H7 (cell line): ENCODE measurements at places on chromosomes 12 and 14.

GRCh38 chr12:58906917-58907316 lies 13.4 kb downstream of the LRIG3 start:
- no peak for DNase-seq

DNA sequence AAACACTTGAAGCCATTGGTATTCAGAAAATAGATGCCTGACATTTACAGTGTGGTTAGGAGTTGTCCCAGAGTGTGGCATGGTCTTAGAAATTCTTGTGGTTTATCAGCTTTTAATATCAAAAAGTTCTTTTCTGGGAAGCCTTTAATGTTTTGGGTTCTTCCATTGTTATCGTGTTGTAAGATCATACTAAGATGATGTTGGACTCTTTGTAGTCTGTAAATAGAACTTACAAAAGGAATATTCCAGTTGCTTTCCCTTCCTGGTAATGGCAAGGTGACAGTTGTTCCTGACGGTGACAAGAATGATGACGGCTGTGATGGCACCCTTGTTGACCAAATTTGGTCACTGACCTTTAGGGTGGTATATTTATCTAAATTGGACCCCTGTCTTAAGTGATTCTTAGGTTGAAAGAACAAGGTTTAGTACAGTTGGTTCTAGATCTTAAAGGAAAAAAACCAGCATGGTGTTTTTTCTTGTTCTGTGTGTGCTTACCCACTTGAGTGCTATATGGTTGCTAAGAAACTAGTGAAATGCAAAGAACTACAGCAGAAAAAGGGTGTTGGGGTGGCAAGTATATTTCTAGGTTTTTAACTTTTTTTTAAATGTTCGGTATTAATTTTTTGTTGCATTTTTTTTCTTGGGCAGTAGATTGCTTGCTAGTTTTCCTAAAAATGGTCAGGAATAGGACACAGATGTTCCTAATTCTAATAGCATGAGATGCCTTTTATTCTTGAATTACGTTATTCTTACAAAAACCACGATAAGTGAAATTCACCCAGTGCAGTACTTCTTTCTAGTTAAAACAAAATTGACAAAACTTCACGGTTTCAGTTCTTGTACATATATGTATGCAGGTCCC lies 2.1 kb downstream of the ATP2A2 start:
- no peak for DNase-seq

GRCh38 chr12:105741786-105742566 lies 396.8 kb downstream of the NUAK1 start:
- DNase-seq: no peak

DNA sequence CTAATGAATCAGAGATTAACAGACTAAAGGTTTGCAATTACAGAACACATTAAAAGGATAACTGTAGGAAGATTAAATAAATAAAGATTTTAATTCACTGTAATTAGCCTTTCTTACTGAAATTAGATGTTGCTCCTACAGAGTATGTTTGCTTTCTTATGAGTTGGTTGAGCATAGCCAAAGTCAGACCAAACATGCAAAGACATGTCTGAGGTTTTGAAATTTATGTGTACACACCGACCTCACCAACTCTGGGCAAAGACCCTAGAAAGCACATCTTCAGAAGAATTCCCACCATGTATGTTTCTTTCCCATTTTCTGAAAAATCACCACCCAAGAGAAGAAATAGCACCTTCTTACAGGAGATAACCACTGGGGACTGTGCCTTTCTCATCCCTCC lies 159.2 kb downstream of the PAX9 start:
- no peak for DNase-seq

DNA sequence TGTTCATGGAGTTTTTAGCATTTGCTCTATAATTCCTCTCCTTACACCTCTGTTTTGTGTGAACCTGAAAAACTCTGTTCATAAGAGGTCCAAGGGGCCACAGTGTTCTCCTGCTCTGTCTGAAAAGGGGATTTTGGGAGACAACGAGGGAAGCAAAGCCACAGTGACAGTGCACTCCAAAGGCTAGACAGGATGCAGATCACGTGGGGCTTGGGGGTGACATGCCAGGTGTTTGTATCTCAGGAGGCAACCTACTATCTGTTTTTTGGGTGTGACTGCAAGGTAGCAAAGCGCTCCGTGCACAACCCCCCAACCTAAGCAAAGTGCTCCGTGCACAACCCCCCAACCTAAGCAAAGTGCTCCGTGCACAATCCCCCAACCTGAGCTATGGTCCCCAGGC lies 5.1 kb upstream of the CHD4 start:
- DNase-seq: no peak

DNA sequence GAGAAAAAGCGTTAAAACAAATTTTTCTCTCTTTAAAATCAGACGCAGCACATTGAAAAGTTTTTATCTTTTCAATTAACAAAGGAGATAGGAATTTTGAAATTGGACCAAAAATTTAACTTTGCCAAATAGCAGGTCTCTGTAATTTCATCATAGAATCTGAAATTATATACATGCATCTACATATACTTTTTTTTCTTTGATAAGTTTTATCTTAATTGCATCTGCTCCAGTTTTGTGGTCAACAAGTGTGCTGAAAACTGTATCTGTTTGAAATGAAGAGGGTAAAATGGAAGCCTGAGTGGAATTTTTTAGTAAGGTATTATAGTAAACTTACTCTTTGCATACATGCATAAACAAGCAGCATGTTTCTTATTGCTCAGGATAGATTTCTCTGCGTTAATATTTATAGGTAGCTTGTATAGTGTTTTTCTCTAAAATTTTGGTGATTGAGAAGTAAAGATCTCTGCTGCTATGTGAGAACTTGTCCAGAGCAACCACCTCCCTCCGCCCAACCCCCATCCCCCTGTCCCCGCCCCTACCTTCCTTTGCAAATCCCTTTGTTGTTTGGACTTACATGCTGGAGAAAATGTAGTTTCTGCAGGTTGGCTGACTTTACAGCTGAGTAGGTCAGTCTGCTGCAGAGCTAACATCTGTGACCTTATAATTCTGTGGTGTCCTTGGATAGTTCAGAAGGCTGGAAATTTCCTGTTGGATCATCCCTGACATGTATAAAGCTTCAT lies 64.6 kb downstream of the VRK1 start:
- peak; percentile 52 for DNase-seq

DNA sequence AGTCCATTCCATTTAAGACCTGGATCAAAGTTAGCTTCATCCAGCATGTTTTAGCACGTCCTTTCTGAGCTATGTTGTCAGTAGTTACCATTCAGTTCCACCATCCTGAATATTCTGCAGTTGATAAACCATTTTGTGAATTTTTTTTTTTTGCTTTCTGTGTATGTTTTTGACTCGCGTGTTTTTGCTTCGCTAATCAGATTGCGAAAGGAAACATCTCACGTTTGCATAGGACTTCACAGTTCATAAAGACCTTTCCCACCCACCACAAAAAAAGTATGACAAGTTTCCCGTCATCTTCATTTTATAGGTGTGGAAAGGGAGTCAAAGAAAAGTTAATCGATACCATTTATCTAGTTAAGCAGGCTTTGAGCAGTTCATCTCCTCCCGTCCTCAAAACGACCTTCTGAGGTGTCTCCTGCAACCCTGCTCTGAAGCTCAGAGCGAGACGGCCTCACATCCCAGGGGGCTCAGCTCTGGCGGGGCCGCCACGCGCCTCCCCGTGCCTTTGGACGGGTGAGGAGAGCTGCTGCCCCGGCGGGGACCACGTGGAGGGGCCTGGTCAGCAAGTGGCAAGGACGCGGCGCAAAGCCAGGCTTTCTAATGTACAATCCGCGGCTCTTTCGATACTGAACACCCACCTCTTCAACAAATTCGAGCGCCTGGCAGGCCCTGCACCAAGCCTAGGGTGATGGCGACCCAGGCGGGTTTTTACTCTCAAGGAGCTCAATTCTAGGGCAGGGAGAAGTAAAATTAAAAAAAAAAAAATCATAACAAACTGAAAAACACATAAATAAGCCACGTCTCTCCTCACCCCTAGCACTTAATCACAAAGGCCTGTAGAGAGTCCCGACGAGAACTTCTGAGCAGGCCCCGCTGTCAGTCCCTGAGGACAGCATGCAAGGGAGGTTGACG lies 988 bp upstream of the TMEM263 start:
- DNase-seq: peak; percentile 48

DNA sequence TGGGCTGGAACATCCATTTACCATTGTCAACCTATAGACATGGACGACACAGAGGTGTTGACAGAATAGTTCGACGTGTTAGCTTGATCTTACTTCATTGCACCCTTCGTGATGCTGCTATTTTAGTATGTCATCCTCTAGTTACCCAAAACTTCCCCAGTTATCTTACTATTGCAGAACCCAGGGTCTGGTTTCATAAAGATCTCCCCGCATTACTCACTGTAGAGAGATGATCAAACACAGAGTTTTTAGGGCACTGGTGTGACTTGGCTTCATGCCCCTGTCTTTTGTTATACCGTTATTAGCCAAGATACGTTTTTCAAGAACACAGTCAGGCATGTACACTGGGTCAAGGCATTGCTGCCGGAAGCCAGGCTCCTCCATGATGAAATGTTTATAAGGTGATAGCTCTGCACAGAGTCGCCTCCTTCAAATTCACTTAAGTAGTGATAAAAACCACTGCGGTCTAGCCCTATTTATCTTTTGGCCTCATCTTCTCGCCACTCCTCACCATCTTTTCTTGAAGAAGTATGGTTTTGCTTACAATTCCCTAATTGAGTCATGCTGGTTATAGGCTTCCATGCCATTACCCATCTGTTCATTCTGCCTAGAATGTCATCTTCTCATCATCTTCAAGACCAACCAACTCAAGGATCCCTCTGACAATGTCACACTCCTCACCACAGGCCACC lies 1127.9 kb downstream of the VRK1 start:
- DNase-seq: no peak

DNA sequence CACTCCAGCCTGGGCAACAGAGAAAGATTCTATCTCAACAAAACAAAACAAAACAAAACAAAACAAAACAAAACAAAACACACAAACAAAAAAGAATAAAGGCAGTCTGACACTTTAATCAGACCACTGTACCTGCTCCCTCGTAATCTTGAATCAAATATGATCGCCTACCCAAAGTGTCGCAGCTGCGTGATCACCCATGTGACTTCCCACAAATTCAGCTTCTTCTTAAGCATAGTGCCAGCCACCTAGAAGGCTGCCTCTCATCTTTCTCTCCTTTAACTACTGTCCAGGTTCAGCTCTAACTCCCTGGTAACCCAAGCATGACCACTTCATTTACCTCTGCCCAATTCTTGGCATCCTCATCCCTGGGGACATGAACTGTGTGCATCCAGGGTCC lies 37.4 kb downstream of the FMNL3 start:
- no peak for DNase-seq

DNA sequence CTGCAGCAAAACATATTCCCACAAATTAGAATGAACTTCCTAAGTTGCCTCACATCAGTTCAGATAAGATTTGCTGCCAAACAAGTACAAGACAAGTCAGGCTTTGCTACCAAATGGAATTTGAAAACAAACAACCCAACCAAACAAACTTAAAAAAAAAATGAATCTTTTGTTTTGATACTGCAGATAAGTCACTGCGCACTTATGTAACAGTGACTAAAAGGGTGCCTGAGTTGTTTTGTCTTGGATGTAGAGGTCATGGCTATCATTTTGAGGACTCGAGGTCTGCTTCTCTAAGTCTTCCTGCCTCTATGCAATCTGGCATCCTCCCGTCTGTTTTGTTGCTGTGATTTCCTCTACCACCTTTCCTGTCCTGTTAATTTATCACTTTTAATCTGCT lies 11.1 kb upstream of the EPS8 start:
- DNase-seq: no peak

DNA sequence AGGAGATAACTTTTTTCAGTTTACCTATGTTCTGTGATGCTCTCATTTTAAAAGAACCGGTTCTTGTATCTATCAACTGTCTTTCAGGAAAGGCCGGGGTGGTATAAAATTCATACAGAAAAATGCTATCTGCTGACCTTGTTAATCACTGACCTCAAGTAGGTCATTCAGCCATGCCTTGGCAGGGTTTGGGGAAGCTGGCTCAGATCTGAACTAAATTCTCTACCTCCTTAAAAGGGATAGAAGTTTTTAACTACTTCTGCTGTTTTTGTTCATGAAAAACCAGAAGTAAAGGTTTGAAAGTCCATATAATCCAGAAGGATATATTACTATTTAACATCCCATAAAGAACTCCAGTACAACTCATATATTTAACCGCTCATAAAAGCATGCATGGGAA lies 10.1 kb downstream of the MYRFL start:
- no peak for DNase-seq

DNA sequence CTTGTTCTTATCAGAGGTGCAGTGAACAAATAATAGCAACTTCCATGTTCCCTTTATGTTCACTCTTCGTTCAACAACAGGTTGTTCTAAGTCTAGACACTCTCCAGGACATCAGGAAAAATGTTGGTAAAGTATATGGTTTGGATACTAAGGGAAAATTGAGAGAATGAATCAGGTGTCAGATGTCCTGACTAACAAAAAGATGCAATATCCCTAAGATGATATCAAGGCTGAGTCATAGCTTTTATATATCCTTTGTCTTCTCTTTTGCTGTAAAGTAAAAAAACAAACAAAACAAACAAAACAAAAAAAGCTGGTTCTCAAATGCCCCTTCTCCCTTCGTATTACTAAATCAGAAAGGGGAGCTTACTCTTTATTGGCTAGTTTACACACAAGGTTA lies 11.1 kb downstream of the GLIPR1L1 start:
- no peak for DNase-seq

- peak; percentile 78 for DNase-seq
Measured at GRCh38 chr12:124617615-124618014, 50.2 kb upstream of the NCOR2 start.

DNA sequence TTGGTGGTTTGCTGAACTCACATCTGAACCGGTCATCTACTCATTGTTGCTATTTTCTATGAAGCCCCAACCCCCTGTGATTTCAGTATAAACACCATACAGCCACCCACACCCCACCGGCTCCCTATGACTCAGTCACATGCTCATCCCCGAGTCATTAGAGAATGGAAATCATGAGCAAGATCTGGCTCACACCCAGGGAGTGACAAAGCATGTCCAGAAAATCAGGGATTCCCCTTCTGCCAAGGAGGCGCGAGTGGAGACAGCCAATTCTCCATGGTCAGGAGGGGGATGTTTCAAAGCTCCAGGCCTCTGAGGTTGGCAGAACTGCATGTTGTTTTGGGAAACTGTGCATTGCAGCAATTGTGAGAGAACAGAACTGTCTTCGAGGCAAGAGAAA lies 657.5 kb upstream of the TBX3 start:
- no peak for DNase-seq

DNA sequence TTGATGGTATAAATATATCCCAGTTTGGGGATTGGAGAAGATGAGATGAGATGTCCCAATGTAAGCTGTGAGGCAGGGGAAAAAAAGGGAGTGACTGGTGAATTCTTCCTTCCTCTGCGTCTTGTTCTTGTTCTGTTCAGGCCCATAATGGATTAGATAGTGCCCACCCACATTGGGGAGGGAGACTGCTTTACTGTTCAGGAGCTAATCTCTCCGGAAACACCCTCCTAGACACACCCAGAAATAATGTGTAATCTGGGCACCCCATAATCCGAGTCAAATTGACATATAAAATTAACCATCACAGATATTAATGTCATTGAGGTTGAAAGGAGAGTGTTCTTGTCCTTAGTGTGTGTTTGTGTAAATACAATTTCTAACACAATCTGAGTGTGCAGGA lies 29.3 kb downstream of the ETV6 start:
- DNase-seq: no peak
